ENCODE measurements at places on chromosomes 11 and 22.
A peak's percentile ranks its signal among the peaks of the same experiment; 100 is the strongest.

- no peak for DNase-seq
Observed at GRCh38 chr11:13140028-13140870, 131.1 kb downstream of the RASSF10 start.

GRCh38 chr11:33291004-33291777 is 34.0 kb downstream of the HIPK3 start:
- DNase-seq, result no peak

- no peak for DNase-seq
Observed at GRCh38 chr11:106304274-106304673, 226.8 kb downstream of the AASDHPPT start.

DNA sequence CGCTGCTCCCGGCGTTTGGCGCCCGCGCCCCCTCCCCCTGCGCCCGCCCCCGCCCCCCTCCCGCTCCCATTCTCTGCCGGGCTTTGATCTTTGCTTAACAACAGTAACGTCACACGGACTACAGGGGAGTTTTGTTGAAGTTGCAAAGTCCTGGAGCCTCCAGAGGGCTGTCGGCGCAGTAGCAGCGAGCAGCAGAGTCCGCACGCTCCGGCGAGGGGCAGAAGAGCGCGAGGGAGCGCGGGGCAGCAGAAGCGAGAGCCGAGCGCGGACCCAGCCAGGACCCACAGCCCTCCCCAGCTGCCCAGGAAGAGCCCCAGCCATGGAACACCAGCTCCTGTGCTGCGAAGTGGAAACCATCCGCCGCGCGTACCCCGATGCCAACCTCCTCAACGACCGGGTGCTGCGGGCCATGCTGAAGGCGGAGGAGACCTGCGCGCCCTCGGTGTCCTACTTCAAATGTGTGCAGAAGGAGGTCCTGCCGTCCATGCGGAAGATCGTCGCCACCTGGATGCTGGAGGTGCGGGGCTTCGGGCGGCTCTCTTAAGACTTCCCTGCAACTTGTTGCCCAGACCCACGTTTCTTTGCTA is at the start of gene CCND1:
Gene CCND1, plus strand, starts transcription at position 162 of the 587 bp plus-strand sequence. Its CDS starts 158 bp downstream, at position 320.
- no peak for DNase-seq

DNA sequence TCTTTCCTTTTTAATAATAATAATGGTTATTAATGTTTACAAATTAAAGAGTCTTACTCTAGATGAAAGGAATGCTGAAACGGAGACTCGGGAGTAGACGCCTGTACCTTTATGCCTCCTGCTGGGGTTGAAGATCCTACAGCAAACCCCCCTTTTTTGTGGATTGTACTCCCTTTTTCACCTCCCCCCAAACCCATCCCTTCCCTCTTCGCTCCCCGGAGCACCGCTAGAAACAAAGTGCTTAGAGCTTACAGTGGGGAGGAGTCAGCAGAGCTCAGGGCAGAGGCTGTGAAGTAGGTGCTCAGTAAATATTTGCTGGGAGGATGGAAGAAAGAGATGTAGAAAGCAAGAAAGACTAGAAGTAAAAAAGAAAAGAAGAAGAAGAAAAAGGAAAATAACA is 169.7 kb downstream of the NXPE2 start:
- no peak for DNase-seq

DNA sequence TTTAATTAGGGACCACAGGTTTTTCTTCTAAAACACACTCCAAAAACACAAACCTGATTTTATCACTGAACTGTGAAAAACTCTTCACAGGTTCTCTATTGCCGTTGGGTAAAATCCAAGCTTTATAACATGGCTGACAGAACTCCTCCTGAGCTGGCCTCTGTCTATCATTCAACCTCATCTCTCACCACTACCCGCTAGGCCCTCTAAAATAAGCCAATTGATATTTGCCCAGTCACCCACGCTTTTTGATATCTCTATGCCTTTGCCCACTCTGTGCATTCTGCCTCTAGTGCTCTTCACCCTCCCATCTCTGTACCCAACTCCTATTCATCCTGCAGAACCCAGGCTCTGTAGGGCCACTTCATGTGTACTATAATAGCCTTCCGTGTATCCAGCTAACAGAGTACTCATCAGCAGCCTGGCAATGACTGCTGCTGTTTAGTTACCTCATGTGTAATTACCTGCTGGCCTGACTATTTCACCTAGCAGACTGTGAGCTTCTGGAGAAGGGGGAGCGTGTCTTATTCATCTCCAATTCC is 1.1 kb upstream of the CNGA4 start:
- no peak for DNase-seq

- no peak for DNase-seq
Observed at GRCh38 chr11:28146123-28146751, 38.0 kb downstream of the METTL15 start.

DNA sequence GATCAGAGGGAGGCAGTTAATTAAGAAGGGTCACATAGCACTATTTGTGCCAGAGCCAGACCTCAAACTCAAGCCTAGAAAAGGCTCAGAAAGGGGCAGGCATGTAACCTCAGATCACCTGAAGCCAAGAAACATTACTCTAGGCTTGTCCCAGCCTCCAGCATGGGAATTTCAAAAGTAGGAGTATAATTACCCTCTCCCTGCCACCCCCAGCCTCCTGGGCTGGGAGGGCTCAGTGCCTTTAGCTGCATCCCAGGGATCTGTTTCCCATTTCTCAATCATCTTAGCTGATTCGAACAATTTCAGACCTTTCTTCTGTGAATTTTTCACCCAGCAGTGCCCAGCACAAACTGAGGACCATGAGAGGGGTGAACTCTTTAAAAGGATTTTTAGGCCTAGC is 33.1 kb upstream of the LRRC10B start:
- no peak for DNase-seq

DNA sequence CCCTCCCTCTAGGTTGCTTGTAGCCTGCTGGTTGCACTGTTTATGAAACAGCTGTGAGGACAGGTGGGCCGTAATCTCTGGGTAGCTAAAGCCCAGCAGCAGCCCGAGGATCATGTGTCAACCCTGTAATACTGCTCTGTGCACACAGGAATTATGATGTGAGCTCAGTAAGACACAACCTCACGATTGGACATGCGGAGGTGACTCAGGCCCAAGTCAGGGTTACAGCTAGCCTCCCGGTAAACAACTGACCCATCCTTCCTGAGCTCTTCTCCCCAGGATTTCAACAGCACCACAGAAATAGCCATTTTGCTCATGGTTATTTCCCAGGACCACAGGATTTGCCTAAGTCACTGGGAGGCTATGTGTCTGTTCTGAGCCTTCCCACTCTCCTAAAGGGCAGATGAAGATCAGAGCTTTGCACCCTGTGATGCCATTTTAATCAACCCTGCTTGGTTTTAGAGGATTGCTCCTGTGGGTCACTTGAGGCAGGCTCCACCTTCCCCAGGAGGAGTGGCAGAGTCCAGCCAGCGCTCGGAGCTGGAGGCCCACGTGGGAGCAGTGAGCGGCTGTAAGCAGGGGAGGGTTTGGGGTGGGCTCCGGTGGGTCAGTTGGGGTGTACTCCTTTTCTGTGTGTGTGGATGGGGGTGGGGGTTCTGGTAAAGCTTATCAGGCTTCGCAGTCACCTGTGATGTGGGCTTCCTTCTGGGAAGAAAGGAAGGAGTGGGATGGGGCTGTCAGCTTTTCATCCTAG is at the start of gene AMPD3:
Gene AMPD3, plus strand, starts transcription at position 387 of the 754 bp plus-strand sequence. CDS start 6,256 bp downstream, outside the sequence.
- no peak for DNase-seq

- no peak for DNase-seq
Observed at GRCh38 chr11:66052664-66052982, 459 bp downstream of the SF3B2 start.

DNA sequence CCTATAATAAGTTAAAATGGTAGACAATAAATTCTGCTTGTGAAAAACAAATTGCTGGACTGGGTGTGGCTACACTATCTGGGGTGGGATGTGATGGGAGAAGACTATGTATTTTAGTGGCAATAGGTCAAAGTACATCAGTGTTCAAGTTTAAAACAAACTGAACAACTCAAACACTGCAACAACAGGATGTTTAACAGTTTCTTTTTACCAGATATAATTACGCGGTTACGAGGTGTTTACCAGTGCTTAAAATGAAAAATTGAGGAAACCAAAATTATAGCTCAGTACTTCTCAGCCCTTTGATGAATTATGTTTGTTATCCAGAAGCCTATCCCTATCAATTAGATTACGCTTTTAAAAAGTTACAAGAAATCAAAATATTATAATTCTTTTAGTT is 3.2 kb downstream of the PRDM10 start:
- no peak for DNase-seq

GRCh38 chr11:107740271-107740670 is 28.4 kb upstream of the SLN start:
- no peak for DNase-seq

DNA sequence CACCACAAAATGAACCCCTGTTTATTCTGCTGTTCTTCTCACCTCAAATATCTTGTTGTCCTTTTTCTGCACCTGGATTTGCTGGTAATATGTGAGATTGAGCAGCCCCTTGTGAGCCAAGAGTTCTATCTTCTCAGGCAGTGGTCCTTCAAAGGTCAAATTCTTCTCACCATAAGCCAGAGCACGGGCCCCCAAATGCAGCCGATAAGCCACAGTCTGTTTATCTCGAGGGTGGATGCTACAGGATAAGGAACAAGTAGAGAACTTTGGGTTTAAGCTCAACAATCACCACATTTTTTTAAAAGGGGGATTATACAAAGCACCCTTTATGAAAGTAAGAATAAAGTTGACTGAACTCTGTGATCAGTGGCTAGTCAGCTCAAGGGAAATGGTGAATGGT is 15.8 kb downstream of the TBRG1 start:
- no peak for DNase-seq

- peak; percentile 66 for DNase-seq
Observed at GRCh38 chr11:72821920-72822799, 7.9 kb downstream of the ATG16L2 start.

- no peak for DNase-seq
Observed at GRCh38 chr11:23509023-23509422, 648.7 kb upstream of the CCDC179 start.

GRCh38 chr11:131064373-131064991 is 148.2 kb upstream of the SNX19 start:
- no peak for DNase-seq

DNA sequence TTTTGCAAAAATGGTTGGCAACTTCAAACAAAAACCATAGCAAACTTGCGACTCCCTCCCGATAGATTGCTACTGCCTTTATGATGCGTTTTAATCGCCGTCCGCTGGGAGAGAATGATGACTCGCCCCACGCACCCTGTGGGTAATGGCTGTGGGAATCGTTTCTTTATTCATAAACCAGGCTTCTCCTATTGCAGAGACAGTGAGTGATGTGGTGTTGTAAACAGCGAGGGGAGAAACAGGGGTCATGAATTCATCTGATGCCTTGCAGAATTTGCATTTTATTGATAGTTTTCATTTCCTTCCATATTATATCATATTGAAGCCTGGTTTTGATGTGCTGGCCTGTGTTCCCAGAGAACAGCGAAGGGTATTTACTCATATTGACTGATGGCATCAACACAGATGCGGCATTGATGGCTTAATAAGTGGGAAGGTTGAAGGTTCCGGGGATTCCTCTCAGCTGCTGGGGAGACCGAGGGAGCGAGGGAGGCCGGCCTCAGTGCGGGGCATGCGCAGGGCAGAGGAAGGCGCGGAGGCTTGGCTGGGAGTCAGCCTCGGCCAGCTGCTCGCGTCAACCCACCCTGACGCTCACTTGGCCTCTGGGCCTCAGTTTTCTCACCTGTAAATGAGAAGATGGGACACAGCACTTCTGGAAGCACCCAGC is 41.3 kb downstream of the ARHGAP8 start:
- DNase-seq, result no peak

GRCh38 chr22:44586351-44586990 is 88.4 kb upstream of the RTL6 start:
- no peak for DNase-seq

DNA sequence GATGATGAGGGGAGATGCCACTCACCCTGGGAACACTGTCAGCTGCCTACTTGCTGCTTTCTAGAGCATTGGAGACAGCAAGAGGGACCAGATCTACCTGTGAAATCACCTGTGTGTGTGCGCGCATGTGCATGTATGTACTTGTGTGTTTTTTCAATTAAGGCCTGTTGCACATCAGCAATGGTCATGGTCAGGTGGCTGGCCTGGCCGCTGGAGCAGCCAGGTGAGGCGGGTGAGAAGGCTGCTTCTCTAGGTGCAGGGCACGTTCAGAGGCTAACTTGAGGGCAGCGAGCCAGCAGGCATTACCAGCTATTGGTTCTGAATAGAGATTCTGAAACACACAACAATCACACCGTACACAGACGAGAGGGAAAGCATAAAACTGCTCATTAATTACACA is 65.1 kb downstream of the PARVG start:
- no peak for DNase-seq

DNA sequence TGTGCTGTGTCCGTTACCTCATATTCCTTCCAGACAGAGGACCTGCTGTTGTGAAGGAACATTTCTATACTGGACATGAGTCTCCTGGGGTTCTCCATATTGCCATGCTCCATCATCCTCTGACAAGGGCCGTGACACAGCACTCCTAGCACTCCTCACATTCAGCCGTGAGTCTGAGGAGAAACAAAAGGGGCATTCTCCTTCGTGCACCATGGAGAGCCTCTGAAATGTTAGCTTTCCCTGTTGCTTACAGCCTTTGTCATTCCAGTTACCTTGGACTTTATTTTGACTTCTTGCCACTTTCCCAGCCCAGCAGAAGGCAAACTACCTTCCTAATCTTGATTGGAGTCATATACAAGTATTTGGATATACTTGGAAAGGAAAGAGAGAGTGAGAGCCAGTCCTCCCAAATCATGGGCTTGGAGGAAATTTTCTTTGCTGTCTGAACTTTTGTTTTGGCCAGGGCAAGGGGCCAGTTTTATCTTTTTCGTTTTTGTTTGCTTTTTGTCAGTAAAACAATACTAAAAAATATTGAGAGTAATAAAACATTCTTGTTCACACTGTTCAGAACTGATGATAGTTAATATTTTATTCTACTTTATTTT is 29.1 kb upstream of the TECTA start:
- DNase-seq, result no peak

DNA sequence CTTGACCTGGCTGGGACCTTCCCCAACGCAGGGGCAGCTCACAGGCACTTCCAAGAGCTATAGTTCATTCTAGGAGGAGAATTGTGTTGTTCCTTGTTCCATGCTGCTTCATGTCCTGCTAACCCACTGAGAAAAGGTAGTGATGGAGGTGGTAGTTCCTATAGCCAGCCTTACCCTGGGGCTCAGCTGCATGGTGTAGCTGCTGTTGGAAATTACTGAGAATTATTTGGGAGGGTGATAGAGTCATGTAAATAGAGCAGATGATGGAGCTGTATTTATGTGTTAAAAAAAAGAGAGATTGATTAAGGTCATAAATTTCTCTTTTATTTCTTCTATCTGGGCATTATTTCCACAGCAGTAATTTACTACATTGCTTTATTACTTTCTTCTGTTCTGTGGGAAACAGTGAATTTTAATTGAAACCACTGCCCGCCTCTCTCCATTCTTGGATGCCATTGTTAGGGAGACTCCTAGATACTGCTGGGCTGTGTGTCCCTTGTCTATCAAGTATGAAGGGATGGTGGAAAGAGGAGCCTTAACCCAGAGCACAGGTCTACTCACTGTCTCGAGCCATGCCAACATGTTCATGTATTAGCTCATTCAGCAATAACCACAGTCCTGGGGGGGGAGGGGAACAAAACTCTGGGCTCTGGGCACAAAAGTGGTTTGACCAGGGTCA is 309.2 kb downstream of the FAT3 start:
- DNase-seq, result no peak

- no peak for DNase-seq
Observed at GRCh38 chr11:131792243-131792642, 421.8 kb downstream of the NTM start.

All from activated CD8-positive, alpha-beta memory T cell treated with anti-CD3 and anti-CD28 coated beads for 1 hour (primary cell).